ENCODE measurements at places on chromosomes 16 and 17. TPM values are rescaled to one million over a fixed set of nuclear protein-coding genes. Genes with fewer than 3 reads are reported as not detected.

Gene HS3ST2
- 5.2 TPM for total RNA-seq

Gene C16orf82
- 1.3 TPM for total RNA-seq

- no peak overlapping the region for H3K4me3 ChIP-seq
- no peak for DNase-seq
- H3K4me1 ChIP-seq: no peaks in the 10 kb centered on the region
Measured at GRCh38 chr17:83155128-83156121, 76.0 kb downstream of the METRNL start.

GRCh38 chr17:74775409-74776043, 619 bp downstream of the NAT9 start:
- H3K36me3 ChIP-seq: peaks cover 22% of the 10 kb centered on the region
- H3K27me3 ChIP-seq: no peaks in the 10 kb centered on the region
- no peak overlapping the region for H3K27ac ChIP-seq
- no peak for DNase-seq
- peak overlapping the region; percentile 50 for H3K4me3 ChIP-seq

GRCh38 chr17:80101011-80101945, at the start of gene GAA:
Gene GAA, plus strand, starts transcription at chr17:80101581. Its CDS starts 3,006 bp downstream, at chr17:80104587.
- H3K4me3 ChIP-seq: peak within 1 kb of the TSS; percentile 45
- peak within 1 kb of the TSS; percentile 78 for H3K27ac ChIP-seq
- H3K4me1 ChIP-seq: peaks cover 20% of the 10 kb centered on the region
- DNase-seq: peak; percentile 86
- H3K27me3 ChIP-seq: no peaks in the 10 kb centered on the region

- no peak overlapping the region for H3K27ac ChIP-seq
- H3K4me1 ChIP-seq: no peaks in the 10 kb centered on the region
- DNase-seq: no peak
- H3K4me3 ChIP-seq: no peak overlapping the region
- H3K27me3 ChIP-seq: no peaks in the 10 kb centered on the region
Measured at GRCh38 chr17:81545160-81545949, 6.8 kb downstream of the FAAP100 start.

DNA sequence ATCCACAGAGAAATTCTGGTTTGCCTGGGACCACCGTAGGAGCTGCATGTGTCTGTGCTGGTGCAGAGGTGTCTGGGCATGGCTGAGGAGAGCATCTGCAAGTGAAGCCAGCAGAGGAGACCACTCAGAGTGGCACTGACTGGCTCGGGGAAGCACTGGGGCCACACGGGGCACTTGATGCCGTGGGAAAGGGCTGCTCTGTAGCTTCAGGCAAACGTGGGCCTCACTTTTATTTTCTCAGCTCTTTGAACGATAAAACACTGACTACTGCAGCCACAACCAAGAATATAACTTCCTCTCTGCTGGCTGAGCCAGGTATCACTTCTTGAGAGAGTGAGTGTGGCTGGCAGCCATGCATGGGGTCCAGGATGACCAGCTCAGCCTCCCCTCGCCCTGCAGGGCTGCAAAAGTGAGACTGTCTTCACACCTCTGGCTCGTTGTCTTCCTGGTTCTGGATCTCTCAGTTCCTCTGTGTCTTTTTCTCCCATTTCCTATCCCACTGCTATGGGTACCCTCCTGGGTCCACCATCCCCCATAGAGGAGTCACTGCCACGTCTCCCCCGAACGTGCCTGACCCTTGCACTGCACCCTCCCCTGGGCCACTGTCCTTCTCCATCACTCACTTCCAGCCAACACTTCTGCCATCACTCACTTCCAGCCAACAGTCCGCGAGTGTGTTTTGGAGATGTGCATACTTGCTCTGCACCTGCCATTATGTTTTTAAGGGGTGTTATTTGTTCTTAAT, 201.4 kb upstream of the CHMP6 start:
- H3K4me1 ChIP-seq: peaks cover 40% of the 10 kb centered on the region
- H3K27me3 ChIP-seq: no peaks in the 10 kb centered on the region
- DNase-seq: no peak
- no peaks in the 10 kb centered on the region for H3K36me3 ChIP-seq

- H3K4me3 ChIP-seq: no peak overlapping the region
- peak; percentile 25 for DNase-seq
- no peaks in the 10 kb centered on the region for H3K36me3 ChIP-seq
- H3K27ac ChIP-seq: no peak overlapping the region
- peaks cover 20% of the 10 kb centered on the region for H3K4me1 ChIP-seq
Measured at GRCh38 chr17:46977348-46977747, 1.7 kb downstream of the RPRML start.

Gene TMEM101
- 33.6 TPM for total RNA-seq

- H3K36me3 ChIP-seq: peaks cover 28% of the 10 kb centered on the region
- no peaks in the 10 kb centered on the region for H3K27me3 ChIP-seq
- H3K4me1 ChIP-seq: no peaks in the 10 kb centered on the region
- H3K4me3 ChIP-seq: no peak overlapping the region
- no peak overlapping the region for H3K27ac ChIP-seq
Measured at GRCh38 chr16:56482683-56483236, 31.4 kb downstream of the OGFOD1 start.

GRCh38 chr16:81447383-81448101, 2.9 kb downstream of the CMIP start:
- H3K27ac ChIP-seq: peak overlapping the region; percentile 77
- H3K36me3 ChIP-seq: no peaks in the 10 kb centered on the region
- H3K4me3 ChIP-seq: no peak overlapping the region
- peak; percentile 59 for DNase-seq

- no peak overlapping the region for H3K4me3 ChIP-seq
- no peaks in the 10 kb centered on the region for H3K36me3 ChIP-seq
- H3K4me1 ChIP-seq: no peaks in the 10 kb centered on the region
- no peak overlapping the region for H3K27ac ChIP-seq
Measured at GRCh38 chr16:48231727-48232492, 12.2 kb upstream of the LONP2 start.

GRCh38 chr17:50565402-50566350, 5.2 kb downstream of the CACNA1G start:
- no peak for DNase-seq
- peaks cover 26% of the 10 kb centered on the region for H3K4me1 ChIP-seq
- peaks cover 9% of the 10 kb centered on the region for H3K27me3 ChIP-seq
- no peak overlapping the region for H3K4me3 ChIP-seq
- H3K36me3 ChIP-seq: no peaks in the 10 kb centered on the region

DNA sequence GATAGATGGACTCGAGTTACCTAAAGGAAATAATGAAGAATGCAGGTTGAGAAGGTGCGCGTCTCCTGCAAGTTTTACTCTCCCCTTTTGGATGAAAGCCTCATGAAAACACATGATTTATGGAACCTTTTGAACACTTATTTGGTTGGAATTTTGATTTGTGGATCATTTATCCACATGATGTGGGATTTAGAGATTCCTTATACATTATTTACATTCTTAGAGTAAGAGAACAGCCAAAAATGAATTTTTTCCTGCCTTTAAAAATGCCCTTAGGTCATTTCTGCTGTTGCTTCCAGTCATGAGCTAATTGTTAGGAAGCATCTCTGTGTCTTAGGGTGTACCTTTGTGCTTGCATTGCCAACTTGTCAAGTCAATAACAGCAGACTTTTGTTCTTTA, 99.9 kb downstream of the RPTOR start:
- peaks cover 4% of the 10 kb centered on the region for H3K4me1 ChIP-seq
- no peak overlapping the region for H3K27ac ChIP-seq
- H3K27me3 ChIP-seq: no peaks in the 10 kb centered on the region
- no peaks in the 10 kb centered on the region for H3K36me3 ChIP-seq

Gene PLK1
- 2.0 TPM for total RNA-seq

DNA sequence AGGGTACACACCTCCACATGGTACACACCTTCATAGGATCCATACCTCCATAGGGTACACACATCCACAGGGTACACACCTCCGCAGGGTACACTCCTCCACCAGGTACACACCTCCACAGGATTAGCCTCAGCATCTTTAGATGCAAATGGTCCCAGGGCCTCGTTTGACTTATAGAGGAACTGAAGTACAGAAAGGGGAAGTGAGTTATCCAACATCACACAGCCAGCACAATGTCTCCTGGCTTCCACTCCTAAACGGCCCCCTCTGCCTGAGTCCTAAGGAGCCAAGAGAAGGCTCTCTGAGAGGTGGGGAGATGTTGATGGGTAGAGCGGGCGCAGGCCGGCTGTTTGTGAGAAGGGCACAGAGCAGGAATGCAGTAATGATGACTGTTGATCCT, 12.0 kb downstream of the FOXN1 start:
- no peaks in the 10 kb centered on the region for H3K27me3 ChIP-seq
- H3K4me3 ChIP-seq: no peak overlapping the region
- no peak overlapping the region for H3K27ac ChIP-seq
- H3K36me3 ChIP-seq: no peaks in the 10 kb centered on the region
- no peak for DNase-seq
- peaks cover 32% of the 10 kb centered on the region for H3K4me1 ChIP-seq

Gene FAM171A2
- total RNA-seq: 15.0 TPM

DNA sequence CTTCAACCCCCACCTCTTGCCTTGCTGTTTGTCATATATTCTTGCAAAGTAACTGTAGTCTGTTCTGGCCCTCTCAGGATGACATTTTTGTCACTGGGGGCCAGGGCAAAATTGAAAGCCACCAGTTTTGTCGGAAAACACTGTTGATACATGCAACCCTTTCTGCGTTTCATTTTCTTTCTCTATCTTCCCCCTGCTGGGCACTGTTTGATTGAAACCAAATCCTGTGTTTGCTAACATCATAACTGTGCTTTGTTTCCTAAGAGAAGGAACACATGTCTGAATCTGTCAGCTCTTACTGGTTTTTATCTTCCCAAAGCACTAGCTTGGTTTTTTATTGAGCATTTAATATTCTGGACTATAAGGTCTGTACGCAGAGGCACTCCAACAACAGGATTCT, 11.7 kb upstream of the CPPED1 start:
- no peak for DNase-seq
- H3K4me1 ChIP-seq: peaks cover 33% of the 10 kb centered on the region
- no peaks in the 10 kb centered on the region for H3K36me3 ChIP-seq
- H3K27ac ChIP-seq: peak overlapping the region; percentile 59

DNA sequence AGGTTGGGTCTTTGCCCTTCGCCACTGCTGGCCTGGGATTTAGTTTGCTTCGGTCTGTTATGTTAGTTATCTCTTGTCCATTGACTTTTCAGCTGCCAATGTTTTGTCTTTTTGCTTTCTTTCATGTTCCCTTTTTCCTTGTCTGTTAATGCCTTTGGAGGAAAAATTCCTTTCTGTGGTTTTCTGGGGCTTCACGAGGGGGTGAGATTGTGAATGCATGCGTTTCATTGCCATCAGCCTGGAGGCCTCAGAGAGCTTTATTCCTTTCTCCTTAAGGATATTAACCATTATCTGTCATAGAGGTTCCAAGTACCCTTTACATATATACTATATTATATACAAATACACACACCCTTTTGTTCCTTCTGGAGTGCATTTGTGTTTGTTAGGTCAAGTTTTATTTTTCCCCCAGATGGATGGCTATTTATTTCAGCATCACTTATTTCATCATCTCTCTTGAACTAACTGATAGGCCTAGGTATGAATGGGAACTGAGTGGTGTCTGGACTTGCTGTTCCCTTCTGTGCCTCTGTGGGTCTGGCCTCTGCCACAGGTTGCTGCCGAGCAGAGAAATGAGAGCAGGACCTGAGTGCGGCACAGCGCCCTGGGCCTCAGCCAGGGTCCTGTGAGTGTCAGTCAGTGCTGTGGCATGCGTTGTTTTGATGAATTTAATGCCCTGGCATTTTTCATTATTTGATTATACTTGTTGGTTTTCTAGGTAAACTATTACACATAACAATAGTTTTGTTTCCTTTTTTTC, 193.4 kb downstream of the LGALS9B start:
- H3K36me3 ChIP-seq: no peaks in the 10 kb centered on the region
- no peaks in the 10 kb centered on the region for H3K27me3 ChIP-seq
- DNase-seq: no peak
- H3K4me1 ChIP-seq: no peaks in the 10 kb centered on the region

DNA sequence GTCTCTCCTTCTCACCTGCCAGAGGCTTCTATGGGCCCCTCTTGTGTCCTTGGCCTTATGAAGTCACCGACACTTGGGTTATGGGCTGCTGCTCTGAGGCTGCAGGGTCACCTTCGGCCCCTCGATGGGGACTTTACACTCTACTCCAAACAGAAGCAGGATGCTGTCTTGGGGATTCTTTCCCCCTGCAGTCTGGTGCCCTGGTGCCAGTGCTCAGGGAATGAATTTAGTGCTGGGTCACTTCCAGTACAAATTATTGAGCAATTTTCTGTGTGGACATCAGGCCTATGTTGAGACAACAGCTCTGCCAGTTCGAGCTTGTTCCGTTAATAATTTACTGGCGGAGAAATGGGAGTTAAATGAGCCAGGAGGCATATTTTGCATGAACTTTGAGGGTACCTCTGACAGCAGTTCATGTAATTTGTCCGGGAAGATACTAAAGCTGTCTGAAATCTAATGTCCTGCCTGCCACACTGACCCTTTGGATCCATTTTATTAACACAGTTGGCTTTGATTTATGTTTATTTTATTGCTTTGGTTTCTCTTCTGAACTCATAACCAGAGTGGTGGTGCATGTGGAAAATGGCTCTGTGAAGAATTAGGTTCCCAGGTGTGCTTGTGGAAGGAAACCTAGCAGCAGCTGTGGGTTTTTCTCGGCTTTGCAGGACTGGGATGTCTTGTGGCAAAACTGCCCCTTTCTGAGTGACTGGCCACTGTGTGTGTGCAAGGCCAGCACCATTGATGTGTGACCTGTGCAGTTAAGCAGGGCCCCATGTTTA, 34.1 kb upstream of the DHX8 start:
- no peak for DNase-seq
- H3K4me1 ChIP-seq: peaks cover 23% of the 10 kb centered on the region
- H3K36me3 ChIP-seq: no peaks in the 10 kb centered on the region

Gene TMC5
- 1.7 TPM for total RNA-seq

Gene SLC35G6
- total RNA-seq: not detected

Gene KIF19
- total RNA-seq: 0.94 TPM

Gene TTYH2
- 12.4 TPM for total RNA-seq

- H3K27ac ChIP-seq: no peak overlapping the region
- no peak for DNase-seq
- H3K27me3 ChIP-seq: no peaks in the 10 kb centered on the region
- no peaks in the 10 kb centered on the region for H3K4me1 ChIP-seq
- no peak overlapping the region for H3K4me3 ChIP-seq
Measured at GRCh38 chr16:11985250-11985649, 8.7 kb downstream of the SNX29 start.

DNA sequence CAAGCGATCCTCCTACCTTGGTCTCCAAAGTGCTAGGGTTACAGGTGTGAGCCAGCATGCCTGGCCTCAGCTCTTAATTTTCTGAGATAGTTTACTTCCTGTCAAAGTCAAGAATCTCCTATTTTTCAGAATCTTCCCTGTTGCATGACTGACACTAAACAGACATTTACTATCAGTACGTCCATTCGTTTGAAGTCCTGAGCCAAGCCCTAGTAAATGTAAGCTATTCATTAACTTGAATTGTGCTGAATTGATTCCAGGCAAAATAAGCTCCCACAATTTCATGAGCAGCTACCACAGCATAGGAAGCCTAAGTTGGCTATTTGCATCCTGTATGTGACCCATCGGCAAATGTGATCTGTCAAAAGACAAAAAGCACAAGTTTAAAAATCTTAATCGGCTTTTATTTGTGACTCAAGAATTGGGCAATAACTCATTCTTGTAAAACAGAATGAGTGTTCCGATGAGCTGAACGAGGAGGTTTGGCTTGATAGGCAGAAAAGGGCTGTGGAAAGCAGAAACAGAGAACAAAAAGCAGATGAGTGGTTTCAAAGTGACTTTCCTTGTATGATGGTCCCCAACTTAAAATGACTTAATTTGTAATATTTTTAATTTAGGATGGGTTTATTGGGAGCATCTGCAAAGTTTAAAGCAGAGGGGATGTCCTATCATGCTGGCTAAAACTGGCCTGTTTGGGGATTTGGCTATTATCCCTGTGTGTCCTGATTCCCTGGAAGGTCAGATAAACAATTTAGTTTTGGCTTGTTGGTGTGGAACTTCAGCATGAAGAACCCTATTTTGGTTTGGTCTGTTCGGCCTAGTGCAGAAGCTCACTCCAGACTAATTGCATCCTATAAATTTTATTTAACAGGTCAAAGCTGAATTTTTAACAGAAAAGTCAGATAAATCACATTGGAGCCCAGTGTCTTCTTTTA, 14.2 kb downstream of the RNF112 start:
- no peaks in the 10 kb centered on the region for H3K36me3 ChIP-seq
- H3K4me1 ChIP-seq: peaks cover 4% of the 10 kb centered on the region
- H3K4me3 ChIP-seq: no peak overlapping the region
- no peaks in the 10 kb centered on the region for H3K27me3 ChIP-seq

Data from thyroid gland (tissue), 4 donors.